Lung (tissue), 17 donors: ENCODE measurements at places on chromosomes 6 and 20.

DNA sequence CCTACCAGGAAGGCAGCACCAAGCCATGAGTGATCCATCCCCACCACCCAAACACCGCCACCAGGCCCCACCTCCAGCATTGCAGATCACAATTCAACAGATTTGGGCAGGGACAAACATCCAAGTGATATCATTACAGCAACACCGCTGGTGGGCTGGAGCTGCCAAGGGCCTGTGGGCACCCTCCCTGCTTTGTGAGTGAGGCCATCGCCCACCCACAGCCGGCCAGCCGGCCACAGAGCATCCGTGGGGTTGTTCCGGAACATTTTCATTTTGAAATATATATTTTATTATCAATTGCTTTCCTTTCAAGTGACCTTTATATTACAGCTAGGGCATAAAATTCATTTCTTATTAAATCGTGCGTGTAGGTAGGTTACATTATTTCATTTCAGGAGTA, 286.0 kb upstream of the CDH4 start:
- H3K27me3 ChIP-seq, result peaks cover 2% of the 10 kb centered on the region
- H3K4me1 ChIP-seq, result no peaks in the 10 kb centered on the region
- no peak for DNase-seq
- H3K27ac ChIP-seq, result no peak overlapping the region
- no peak overlapping the region for H3K4me3 ChIP-seq

DNA sequence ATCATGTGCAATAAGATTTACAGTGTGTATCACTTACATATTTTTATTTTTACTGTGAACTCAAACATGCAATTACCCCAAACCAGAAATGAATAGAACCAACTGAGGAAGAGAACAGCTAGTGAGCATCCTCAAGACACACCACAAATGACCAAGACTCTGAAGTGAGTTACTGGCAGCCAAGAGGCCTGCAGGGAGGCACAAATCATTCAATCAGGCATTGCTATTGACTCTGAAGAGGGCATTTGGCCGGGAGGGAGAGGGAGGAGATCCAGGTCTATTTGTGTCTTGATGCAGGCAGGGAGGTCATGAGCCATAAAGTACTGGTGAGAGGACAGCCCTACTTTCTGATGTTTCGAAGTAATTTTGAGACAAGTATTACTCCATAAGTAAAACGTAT, 257.7 kb downstream of the BCKDHB start:
- H3K36me3 ChIP-seq, result no peaks in the 10 kb centered on the region
- no peak overlapping the region for H3K4me3 ChIP-seq
- H3K4me1 ChIP-seq, result no peaks in the 10 kb centered on the region
- DNase-seq, result no peak
- H3K27ac ChIP-seq, result no peak overlapping the region
- H3K27me3 ChIP-seq, result no peaks in the 10 kb centered on the region

DNA sequence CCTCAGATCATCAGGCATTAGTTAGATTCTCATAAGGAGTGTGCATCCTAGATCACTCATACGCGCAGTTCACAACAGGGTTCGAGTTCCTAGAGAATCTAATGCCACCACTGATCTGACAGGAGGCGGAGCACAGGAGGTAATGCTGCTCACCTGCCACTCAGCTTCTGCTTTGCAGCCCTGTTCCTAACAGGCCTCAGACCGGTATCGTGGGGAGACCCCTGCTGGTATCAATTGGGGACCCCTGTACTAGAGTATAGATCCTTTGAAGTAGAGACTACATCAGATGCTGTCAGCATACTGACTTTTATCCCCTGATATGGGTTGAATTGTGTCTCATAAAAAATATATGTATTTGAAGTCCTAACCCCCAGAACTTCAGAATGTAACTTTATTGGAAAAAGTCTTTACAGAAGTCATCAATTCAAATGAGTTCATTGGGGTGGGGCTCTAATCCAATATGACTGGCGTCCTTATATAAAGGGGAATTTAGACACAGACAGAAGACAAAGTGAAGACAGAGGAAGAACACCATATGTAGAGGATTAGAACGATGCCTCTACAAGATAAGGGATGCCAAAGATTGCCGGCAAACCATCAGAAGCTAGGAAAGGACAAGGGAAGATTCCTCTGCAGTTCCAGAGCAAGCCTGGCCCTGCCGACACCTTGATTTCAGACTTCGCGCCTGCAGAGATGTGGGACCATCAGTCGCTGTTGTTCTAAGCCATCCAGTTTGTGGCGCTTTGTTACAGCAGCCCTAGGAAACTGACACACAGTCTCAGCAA, 104.4 kb upstream of the BTBD3 start:
- no peaks in the 10 kb centered on the region for H3K27me3 ChIP-seq
- H3K4me1 ChIP-seq, result no peaks in the 10 kb centered on the region
- no peaks in the 10 kb centered on the region for H3K36me3 ChIP-seq
- no peak overlapping the region for H3K27ac ChIP-seq

GRCh38 chr20:37804584-37805566, 98.1 kb upstream of the VSTM2L start:
- no peaks in the 10 kb centered on the region for H3K27me3 ChIP-seq
- no peak overlapping the region for H3K27ac ChIP-seq
- H3K4me3 ChIP-seq, result no peak overlapping the region
- DNase-seq, result peak; percentile 30
- H3K4me1 ChIP-seq, result no peaks in the 10 kb centered on the region

GRCh38 chr6:78844899-78845298, 22.5 kb upstream of the IRAK1BP1 start:
- no peak overlapping the region for H3K27ac ChIP-seq
- DNase-seq, result no peak
- no peaks in the 10 kb centered on the region for H3K27me3 ChIP-seq
- H3K4me3 ChIP-seq, result no peak overlapping the region

GRCh38 chr6:11404838-11405237, 132.7 kb upstream of the TMEM170B start:
- H3K27me3 ChIP-seq, result no peaks in the 10 kb centered on the region
- H3K4me1 ChIP-seq, result no peaks in the 10 kb centered on the region

- no peak overlapping the region for H3K27ac ChIP-seq
- H3K27me3 ChIP-seq, result peaks cover 1% of the 10 kb centered on the region
- DNase-seq, result no peak
- H3K4me1 ChIP-seq, result no peaks in the 10 kb centered on the region
- H3K36me3 ChIP-seq, result no peaks in the 10 kb centered on the region
These were observed 100.9 kb downstream of the TFAP2C start for GRCh38 chr20:56730003-56730402.
